ENCODE measurements at places on chromosomes 4 and X.

GRCh38 chr4:169621731-169622492 is 1.5 kb downstream of the CLCN3 start:
- DNase-seq: no peak

GRCh38 chrX:19003756-19004155 is 19.8 kb upstream of the PHKA2 start:
- DNase-seq: no peak

DNA sequence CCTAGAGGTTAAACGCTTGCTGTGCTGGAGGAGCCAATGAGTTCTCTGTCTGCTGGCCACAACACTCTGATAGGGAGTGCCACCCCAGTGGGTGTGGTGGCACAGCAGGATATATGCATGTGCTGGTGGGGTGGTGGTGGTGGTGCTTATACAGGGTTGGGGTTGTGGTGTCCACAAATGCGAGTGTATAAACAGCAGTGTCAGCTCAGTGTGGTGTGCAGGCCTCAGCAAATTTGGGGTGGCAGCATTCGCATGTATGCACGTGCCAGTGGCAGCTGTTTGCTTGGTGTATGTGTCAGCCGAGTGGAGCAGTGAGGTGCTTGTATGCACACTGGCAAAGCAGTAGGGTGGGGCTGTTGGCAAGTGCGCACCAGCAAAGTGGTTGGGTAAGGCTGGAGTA is 157.4 kb downstream of the FAM47A start:
- DNase-seq: no peak

GRCh38 chr4:28709891-28710290 is 1849.2 kb downstream of the STIM2 start:
- DNase-seq: no peak

DNA sequence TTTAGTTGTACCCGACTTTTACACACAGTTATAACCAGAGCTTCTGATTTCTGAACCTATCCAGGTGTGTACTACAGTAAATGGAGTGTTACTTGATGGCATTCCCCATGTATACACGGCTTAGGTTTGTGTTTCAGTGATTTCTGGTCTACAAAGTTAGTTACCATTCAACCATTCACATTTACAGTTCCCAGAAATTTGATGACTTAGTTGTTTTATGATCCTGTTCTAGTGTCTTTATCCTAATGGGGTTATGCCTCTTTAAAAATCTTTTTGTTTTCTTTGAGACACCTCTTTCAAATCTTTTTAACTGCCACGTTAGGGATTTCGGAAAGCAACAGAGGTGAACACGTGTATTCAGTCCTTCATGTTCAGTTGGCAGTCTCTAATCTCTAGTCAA is 23.4 kb downstream of the CPEB2 start:
- no peak for DNase-seq

- DNase-seq: no peak
These were observed 38.5 kb downstream of the CYTL1 start for GRCh38 chr4:4980621-4981230.

- DNase-seq: no peak
These were observed 33.9 kb upstream of the SLC7A11 start for GRCh38 chr4:138275963-138276621.

DNA sequence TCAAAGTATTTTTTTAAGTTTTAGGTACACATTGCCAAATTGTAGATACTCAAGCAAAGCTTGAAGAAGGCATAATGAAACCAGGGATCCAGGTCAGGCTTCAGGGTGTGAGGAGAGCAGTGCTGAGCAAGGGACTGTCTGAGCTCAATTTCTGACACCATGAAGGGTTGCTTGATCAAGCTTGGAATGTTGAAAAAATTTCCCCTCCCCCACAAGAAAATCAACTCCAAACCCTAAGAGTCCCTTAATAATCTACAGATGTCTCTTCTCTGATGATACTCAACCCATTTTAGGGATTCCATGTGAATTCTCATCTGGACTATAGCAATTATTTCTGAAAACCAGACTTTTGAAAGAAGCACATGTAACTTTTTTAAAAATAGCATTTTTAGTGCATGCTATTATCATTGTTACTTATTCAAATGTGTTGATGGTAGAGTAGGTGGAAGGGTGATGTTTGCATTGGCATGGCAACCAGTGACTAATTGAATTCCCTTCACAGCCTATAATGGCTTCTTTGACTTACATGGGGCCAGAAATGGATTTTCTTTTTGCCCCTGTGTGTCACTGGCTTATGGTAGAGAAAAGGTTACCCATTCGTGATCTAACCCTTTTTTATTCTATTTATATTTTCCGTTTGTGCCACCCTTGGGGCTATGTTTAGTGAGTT is 252.0 kb downstream of the FBXW7 start:
- no peak for DNase-seq

GRCh38 chr4:185965426-185966384 is 103.3 kb upstream of the TLR3 start:
- no peak for DNase-seq

DNA sequence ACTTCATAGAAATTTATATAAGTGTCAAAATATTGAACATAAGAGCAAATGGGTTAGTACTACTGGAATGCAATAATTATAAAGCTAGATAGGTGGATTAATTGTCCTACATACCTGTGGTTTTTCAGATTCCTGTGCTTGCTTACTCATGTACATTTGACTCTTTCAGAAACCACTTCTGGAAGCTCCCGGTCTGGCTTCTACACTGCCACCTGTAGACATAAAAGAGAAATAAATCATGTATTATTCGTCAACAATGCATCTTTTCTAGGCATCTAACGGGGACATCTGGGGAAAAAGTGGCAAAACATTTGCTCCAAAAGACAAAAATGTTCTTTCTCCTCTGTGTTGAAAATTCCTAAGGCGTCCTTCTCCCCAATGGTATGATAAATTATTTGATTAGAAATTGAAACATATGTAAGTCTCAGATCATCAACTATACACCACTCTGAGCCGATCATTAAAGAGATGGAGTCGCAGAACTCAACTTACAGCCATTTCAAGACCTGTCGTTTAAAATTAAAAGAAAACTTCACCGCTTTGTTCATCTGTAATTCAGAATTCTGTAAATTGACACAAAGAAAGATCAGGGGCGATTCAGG is 648.7 kb upstream of the DIPK2B start:
- peak; percentile 53 for DNase-seq

- DNase-seq: no peak
These were observed 25.6 kb upstream of the FHDC1 start for GRCh38 chr4:152910521-152910920.

DNA sequence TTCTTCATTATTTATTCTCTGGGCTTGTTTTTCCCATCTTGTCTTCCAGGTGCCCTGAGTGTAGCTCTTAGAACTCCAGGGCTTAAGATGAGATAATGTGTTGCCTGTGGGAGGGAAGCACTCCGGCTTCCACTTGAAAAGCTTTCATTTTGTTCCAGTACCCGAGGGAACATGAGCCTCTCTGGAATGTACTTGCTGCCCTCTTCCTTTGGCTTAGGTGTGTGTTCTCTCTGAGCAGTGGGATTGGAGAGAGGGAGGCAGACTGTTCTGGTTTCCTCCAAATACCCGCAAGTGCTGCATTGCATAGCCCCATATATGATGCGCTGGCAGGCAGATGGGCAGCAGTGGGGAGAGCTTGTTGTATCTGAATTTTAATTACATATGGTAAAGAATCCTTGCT is 861 bp upstream of the DTHD1 start:
- no peak for DNase-seq

GRCh38 chrX:154396973-154397887 is 947 bp upstream of the RPL10 start:
- DNase-seq: no peak

DNA sequence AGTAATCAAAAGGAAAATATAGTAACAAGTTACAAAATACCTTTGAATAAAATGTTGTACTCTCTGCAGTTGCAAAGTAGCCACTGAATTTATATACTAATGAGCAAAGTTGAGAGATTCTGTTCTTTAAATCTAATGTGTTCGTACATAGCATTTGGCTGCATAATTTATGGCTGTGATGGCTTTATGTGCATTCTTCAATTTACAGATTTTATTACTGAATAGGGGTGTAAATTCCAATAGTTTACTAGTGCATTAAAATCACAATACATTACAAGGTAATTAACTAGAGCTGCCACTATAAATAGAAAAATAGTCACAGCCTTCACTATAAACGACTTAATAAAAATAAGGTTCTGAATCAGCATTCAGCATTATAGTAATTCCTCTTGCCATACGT is 620.0 kb downstream of the ADGRL3 start:
- DNase-seq: no peak

DNA sequence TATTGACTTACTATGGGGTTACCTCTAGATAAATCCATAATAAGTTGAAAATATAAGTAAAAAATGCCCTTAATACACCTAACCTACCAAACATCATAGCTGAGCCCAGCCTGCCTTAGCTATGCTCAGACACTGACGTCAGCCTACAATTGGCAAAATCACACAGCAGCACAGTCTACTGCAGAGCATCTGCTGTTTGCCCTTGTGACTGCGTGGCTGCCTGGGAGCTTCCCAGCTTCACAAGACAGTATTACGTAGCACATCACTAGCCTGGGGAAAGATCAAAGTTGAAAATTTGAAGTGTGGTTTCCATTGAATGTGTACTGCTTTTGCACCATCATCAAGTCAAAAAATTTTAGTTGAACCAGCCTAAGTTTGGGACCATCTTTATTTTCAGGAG is 8.8 kb downstream of the HTT-AS start:
- DNase-seq: no peak

DNA sequence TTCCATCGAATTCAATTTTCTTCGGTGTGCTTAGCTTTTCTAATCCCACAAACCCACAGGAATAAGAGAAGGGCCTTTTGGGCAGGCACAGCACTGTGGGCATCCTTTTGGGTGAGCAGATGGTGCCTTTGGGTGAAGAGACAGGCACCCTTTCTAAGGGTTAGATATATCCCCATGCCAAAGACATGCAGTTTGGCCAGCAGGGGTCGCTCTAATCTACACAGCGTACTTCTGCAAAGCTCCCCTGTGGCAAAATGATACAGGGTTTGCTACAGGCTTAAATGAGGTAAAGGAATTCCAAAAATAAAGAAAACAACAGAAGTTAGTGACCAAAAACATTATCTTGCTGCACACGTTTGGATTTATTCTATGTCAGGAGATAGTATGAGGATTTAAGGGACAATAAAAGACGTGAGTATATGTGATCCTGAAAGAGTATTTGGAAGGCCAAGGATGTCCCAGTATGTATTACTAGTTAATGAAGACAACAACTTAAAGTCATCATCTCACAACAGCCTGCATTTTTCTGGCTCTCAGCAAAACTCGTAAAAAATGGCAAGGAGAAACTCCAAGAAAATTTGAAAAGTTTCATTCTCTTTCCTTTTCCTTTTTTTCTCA is 49.5 kb downstream of the PHEX start:
- peak; percentile 51 for DNase-seq

DNA sequence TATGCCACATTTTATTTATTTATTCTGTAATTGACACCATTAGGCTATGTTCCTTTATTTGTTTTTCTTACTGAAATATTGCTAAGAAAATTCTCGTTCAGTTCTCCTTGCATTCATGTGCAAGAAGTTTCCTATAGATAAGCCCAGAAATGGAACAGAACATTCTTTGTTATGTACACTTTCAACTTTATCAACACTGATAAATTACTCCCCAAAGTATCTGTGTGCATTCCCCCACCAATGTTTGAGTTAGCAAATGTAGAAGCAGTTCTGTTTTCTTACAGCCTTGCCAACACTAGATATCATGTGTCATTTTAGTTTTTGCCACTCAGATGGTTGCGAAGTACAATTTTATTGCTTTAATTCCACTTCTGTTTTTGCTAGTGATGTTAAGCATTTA is 166.4 kb upstream of the NPY2R start:
- no peak for DNase-seq

DNA sequence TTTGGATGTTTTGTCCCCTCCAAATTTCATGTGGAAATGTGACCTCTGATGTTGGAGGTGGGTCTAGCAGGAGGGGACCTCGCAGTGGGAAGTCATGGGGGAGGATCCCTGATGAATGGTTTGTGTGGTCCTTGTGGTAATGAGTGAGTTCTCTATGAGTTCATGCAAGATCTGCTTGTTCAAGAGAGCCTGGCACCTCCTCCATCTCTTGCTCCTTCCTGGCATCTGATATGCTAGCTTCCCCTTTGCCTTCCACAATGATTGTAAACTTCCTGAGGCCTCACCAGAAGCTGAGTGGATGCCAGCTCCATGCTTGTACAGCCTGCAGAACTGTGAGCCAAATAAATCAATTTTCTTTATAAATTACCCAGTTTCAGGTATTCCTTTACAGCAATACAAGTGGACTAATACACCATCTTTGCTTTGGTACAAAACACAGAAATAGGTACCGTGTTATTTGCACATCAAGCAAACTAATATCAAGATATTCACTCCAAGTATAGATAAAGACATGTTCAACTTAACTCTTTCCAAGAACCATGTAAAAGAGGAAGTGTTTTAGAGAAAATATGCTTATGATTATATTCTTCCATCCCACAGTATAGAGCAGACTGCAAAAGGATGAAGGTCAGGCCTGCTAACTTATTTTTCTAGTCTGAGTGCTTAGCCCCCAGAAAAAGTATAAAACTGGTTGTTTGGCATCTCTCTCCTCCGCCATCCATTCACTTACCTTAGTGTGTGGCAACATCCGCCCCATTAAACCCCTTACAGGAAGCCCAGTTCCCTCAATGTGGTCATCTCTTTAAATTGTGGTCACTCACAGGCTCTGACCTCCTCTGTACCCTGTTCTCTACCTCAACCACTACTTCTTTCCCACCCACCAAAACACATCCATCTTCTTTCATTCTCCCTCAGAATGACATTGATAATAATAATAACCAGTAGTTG is 6.7 kb downstream of the ARAP2 start:
- DNase-seq: no peak

DNA sequence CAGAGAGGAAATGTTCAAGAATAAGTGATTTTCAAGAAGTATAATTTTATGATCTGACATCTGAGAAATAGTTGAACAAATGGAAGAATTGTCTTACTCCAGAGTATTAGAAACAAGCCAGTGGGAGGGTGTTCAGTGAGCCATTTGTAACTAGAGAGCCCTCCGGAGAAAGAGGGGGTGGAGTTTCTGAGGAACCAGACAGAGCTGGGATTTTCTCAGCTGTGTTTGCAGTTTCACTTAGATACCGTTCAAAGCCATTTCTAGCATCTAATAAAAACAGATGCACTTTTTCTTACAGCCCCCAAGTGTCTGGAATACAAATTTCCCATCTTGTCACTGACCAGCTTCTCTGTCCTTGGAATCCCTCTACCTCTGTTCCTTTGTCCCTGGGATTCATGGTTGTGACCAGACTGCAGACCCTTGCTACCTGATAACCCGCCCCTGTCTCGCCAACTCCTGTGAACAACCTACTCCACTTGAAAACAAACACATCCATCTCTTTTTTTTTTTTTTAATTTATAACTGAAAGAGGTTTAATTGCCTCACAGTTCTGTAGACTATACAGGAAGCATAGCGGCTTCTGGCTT is 132.8 kb upstream of the KLF3 start:
- DNase-seq: no peak

GRCh38 chr4:19429684-19430083 is 822.0 kb upstream of the SLIT2 start:
- no peak for DNase-seq

GRCh38 chr4:78864405-78865024 is 74.7 kb downstream of the PAQR3 start:
- peak; percentile 30 for DNase-seq

- no peak for DNase-seq
These were observed 95.1 kb downstream of the GBA3 start for GRCh38 chr4:22787753-22788375.

GRCh38 chr4:48661391-48661790 is 118.7 kb downstream of the FRYL start:
- no peak for DNase-seq

Data from thymus (tissue), 14 donors.